ENCODE measurements at places on chromosomes 2 and 18. TPM values are rescaled to one million over a fixed set of nuclear protein-coding genes. Genes with fewer than 3 reads are reported as not detected.
A peak's percentile ranks its signal among the peaks of the same experiment; 100 is the strongest.

- no peak overlapping the region for H3K4me3 ChIP-seq
- H3K27me3 ChIP-seq, result peaks cover 4% of the 10 kb centered on the region
- DNase-seq, result no peak
- H3K27ac ChIP-seq, result no peak overlapping the region
- peaks cover 17% of the 10 kb centered on the region for H3K36me3 ChIP-seq
Observed at GRCh38 chr2:158655628-158656027, 139.5 kb upstream of the DAPL1 start.

DNA sequence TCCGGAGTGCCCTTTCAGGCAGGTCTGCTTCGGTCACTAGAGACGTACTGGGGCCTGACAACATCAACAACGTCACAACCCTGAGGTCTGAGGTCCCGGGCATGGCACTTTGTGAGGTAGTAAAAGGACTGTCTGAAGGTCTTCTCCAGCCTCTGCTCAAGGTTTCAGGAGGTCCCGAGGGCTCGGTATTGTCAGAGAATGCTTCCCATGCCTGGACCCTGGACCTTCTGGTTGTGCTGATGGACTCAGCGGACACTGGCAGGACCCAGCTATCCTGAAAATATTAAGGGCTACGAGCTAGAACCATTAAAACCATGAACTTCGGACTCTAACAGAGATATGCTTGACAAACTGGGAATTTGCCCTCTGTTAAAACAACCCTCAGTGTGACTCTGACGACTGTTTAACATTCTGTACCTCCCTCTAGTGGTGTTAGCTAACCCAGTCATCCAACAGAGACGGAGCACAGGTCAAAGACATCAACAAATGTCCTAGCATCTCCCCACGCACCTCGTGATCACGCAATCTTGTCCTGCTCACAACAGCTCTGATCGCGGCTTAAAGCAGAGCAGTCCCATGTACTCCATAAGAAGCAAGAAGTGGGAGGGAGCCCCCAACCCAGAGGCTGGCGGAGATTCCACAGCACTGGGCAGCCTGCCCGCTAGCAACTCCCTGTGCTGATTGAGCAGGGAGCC, 96.5 kb downstream of the CCDC93 start:
- H3K27me3 ChIP-seq, result peaks cover 2% of the 10 kb centered on the region
- no peaks in the 10 kb centered on the region for H3K4me1 ChIP-seq
- no peak for DNase-seq
- no peak overlapping the region for H3K27ac ChIP-seq
- no peak overlapping the region for H3K4me3 ChIP-seq

DNA sequence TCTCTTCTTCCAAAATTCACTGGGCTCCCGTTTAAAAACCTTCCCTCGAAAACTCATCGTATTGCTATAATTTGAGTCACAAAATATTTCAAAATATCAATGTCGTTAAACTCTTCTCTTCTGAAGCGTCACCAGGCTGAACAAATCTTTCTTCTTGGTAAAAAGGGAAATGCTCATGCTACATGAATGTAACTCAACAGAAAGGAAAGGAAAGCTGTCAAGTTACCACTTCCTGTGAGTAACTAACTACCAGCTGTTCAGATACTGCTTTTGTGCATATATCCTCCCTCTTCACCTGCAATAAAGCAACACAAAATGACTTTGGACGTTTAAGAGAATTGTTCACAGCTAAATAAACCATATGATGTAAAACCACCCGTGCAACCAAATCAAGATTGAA, 95.4 kb downstream of the DOCK10 start:
- no peaks in the 10 kb centered on the region for H3K27me3 ChIP-seq
- H3K4me3 ChIP-seq, result no peak overlapping the region
- DNase-seq, result no peak
- H3K27ac ChIP-seq, result peak overlapping the region; percentile 91
- H3K36me3 ChIP-seq, result no peaks in the 10 kb centered on the region

DNA sequence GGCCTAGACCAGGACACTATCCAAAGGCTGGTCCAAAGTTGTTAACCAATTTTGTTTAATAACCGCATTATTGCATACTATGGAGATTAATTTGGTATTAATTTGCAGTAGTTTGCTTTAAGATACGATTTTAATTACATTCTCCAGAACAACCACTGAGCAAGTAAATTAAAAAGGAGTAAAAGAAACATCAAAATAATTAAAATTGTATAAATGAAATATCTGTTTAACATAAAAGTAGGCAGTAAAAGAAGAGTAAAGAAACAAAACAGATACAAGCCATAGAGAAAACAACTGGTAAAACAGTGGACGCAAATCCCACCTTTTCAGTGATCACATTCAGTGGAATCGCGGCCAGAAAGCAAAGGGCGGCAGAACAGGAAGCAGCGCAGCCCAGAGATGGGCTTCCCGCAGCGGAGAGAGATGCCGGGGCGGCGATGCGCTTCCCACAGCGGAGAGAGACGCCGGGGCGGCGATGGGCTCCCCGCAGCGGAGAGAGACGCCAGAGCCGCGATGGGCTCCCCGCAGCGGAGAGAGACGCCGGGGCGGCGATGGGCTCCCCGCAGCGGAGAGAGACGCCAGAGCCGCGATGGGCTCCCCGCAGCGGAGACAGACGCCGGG, 176.8 kb downstream of the RTP5 start:
- no peak for DNase-seq
- peak overlapping the region; percentile 85 for H3K4me3 ChIP-seq
- H3K27me3 ChIP-seq, result peaks cover 36% of the 10 kb centered on the region
- H3K36me3 ChIP-seq, result peaks cover 5% of the 10 kb centered on the region
- H3K4me1 ChIP-seq, result peaks cover 7% of the 10 kb centered on the region

GRCh38 chr18:29608982-29609381, 1432.1 kb upstream of the CDH2 start:
- no peaks in the 10 kb centered on the region for H3K27me3 ChIP-seq
- H3K36me3 ChIP-seq, result peaks cover 9% of the 10 kb centered on the region
- no peaks in the 10 kb centered on the region for H3K4me1 ChIP-seq
- no peak overlapping the region for H3K4me3 ChIP-seq
- H3K27ac ChIP-seq, result no peak overlapping the region

DNA sequence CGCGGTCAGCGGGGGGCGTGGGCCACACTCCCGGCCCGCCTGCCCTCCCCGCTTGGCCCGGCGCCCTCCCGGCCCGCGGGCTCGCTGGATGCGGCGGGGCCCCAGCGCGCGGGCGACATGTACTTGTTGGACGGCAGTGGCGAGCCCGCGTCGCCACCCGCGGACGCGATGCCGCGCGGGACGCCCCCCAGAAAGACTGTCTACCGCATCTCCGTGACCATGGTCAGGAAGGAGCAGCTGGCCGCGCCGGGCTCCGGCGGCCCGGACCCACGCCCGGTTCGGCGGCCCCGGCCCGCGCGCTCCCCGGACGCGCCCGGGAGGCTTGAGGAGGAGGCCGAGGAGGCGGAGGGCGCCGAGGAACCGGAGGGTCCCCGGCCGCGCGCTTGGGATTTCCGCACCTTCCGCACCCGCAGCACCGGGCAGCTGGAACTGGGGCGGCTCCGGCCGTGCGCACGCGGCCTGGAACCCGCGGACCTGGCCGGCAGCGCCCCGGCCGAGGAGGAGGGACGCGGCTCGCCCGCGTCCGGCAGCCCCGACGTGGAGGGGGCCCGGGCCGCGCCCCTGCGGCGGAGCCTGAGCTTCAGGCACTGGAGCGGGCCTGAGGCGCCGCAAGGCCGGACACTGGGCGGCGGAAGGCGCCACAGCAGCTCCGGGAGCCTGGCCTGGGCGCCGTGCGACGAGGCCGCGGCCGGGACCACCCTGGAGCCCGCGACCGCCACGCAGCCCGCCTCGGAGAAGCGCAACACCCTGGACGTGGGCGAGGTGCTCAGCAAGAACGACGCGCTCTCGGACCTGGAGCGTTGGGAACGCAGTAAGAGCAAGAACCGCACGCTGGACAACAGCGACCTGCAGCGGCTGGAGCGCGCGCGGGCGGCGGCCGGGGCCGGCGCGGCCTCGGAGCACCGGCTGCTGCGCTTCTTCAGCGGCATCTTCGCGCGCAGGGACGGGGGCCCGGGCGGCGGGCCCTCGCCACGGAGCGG, 176.4 kb downstream of the AGAP1 start:
- H3K27me3 ChIP-seq, result peaks cover 12% of the 10 kb centered on the region
- DNase-seq, result peak; percentile 76
- peaks cover 34% of the 10 kb centered on the region for H3K4me1 ChIP-seq
- no peak overlapping the region for H3K4me3 ChIP-seq
- no peak overlapping the region for H3K27ac ChIP-seq

Gene MPP4
- total RNA-seq, result 0.13 TPM

Gene COX7A2L
- 94.8 TPM for total RNA-seq

Gene RNF144A
- total RNA-seq, result 81.3 TPM

Measured in endothelial cell (in vitro differentiated cells).